ENCODE measurements at places on chromosomes 2 and 18.

- DNase-seq: no peak
Measured at GRCh38 chr2:46303822-46304221, 6.6 kb downstream of the EPAS1 start.

DNA sequence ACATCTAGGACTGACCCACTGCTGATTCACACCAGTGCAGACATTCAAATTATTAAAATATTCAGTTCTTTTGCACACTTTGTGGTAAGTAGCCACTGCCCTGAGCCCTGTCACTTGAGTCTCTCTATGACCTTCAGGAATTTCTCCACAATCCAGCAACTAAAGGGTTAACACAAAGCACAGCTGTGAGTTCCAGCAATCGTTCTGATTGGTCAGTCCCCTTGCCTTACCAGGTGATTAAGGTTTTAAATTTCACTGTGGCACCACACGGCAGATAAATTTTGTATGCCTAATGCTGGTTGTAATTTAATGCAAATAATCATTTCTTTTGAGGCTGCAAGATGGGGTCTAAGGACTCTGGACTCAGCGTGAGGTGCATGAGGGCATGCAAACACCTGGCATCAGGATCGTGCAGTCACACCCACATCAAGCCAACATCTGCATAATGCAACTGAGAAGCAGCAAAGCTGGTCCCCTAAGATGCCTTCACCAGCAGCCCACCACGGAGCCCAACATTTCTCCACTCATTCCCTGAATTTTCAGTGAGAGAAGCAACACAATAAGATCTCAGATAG is 36.6 kb downstream of the SLC14A1 start:
- DNase-seq: no peak

GRCh38 chr2:158573739-158574138 is 117.0 kb downstream of the PKP4 start:
- no peak for DNase-seq

DNA sequence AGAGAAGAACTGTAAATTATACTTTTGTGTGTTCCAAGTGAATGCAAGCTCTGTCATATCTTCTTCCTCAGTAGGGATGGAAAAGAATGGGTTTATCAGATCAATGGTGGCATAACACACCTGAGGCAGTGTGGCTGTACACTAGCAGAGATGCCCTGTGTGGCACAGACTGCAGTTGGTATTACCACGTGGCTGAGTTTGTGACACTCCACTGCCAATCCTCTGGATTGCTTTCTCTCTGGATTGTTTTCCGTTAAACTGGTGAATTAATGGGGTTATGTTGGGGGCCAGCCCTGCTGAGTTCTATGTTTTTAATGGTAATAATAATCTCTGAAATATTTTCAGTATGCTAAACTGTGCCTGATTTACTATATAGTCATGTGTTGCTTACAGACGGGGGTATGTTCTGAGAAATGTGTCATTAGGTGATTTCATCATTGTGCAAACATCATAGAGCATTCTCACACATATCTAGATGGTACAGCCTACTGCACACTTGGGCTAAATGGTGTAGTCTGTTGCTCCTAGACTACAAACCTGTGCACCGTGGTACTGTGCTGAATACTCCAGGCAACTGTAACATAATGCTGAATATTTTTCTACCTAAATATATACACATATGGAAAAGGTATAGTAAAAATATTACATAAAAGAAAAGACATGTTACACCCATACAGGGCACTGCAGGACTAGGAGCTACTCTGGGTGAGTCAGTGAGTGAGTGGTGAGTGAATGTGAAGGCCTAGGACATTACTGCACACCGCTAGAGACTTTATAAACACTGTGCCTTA is 84.7 kb upstream of the ST6GAL2 start:
- no peak for DNase-seq

Data from substantia nigra (tissue), 51 donors.